ENCODE measurements at places on chromosomes 7 and 10. TPM values are rescaled to one million over a fixed set of nuclear protein-coding genes. Genes with fewer than 3 reads are reported as not detected.

FEZF1 gene
- polyA plus RNA-seq, result 0.19 TPM

NUTM2E gene
- polyA plus RNA-seq, result 0.13 TPM

BEND7 gene
- 8.4 TPM for polyA plus RNA-seq

ACTL6B gene
- polyA plus RNA-seq, result not detected

TSPAN15 gene
- 58.5 TPM for polyA plus RNA-seq

DNA sequence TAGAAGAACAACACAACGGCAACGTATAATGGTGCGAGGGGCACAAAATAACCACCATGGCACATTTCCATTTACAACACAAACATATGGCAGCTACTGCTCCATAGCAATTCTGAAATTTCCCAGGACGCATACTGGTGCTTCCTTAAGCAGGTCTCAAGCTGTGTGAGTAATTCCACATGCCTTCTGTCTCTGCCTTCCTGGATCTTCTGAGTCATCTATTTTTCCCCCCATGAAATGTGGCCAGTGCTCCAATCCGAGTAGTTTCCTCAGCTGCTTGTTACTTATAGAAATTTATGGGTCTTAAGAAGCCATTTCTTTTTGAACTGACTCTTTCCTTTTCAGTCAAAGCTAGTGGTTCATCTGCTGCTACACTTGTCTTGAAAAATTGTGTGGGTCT is 256.6 kb upstream of the KLF6 start:
- DNase-seq, result no peak
- no peak overlapping the region for H3K4me3 ChIP-seq

DNA sequence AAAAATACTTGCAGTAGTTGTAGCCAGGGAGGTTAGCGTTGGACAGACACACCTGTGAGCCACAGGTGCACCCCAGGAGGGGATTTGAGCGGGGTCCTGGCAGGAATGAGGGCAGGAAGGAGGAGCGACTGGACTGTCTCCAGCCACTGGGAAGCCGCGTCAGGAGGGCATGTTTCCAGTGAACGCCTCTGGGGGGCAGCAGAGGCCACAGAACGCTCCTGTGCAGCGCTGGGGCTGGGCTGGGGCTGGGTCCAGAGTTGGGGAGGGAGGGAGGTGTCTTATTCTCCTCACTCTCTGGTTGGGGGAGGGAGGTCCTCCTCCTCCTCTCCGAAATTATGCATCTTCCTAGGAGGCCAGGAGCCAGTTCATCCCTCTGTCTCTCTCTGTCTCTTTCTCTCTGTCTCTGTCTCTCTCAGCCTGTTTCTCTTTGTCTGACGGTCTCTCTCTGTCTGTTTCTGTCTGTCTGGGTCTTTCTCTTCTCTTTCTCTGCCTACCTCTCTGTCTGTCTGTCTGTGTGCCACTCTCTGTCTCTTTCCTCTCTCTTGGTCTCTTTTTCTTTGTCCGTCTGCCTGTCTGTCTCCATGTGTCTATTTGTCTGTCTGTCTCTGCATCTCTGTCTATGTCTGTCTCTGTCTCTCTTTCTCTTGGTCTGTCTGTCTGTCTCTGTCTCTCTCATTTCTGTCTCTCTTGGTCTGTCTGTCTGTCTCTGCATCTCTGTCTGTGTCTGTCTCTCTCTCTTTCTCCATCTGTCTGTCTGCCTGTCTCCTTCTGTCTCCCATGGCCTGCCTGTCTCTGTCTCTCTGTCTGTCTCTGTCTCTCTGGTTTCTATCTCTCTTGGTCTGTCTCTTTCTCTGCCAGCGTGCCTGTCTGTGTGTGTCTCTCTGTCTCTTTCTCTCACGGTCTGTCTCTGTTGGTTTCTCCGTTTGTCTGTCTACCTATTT is 9.9 kb upstream of the PSMG3 start:
- H3K36me3 ChIP-seq, result no peaks in the 10 kb centered on the region
- H3K27ac ChIP-seq, result no peak overlapping the region
- H3K4me3 ChIP-seq, result no peak overlapping the region
- peak; percentile 86 for DNase-seq
- H3K27me3 ChIP-seq, result no peaks in the 10 kb centered on the region

DNA sequence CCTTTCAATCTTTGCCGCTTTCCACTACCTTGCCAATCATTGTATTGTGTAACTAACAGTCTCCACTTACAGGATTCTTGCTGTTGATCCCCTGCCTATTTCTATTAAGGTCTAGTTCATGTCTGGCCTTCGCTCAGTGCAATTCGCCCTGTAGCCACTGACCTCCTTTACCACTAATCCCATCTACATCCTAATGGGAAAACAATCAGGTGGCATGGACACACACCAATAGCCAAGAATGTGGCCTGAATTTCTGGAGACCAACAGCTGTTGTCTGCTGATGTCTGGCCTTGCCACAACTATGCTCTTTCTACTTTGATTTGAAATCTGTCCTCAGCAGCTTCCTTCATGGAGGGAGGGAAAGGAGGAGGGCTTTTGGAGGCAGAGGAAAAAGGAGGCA is 546.2 kb downstream of the SORCS3 start:
- H3K27me3 ChIP-seq, result no peaks in the 10 kb centered on the region
- no peak overlapping the region for H3K4me3 ChIP-seq
- no peaks in the 10 kb centered on the region for H3K4me1 ChIP-seq
- no peak for DNase-seq
- no peaks in the 10 kb centered on the region for H3K36me3 ChIP-seq

- H3K4me1 ChIP-seq, result peaks cover 34% of the 10 kb centered on the region
- H3K4me3 ChIP-seq, result no peak overlapping the region
- peak overlapping the region; percentile 77 for H3K27ac ChIP-seq
- peak; percentile 83 for DNase-seq
- no peaks in the 10 kb centered on the region for H3K36me3 ChIP-seq
Measured at GRCh38 chr10:63713191-63714144, 192.3 kb downstream of the REEP3 start.

GRCh38 chr10:63920926-63921325 is 399.7 kb downstream of the REEP3 start:
- no peak overlapping the region for H3K27ac ChIP-seq
- DNase-seq, result no peak
- no peaks in the 10 kb centered on the region for H3K36me3 ChIP-seq
- no peaks in the 10 kb centered on the region for H3K27me3 ChIP-seq

Measured in hepatocyte (in vitro differentiated cells).